CD8-positive, alpha-beta memory T cell (primary cell): ENCODE measurements at places on chromosomes 12 and 14. TPM values are rescaled to one million over a fixed set of nuclear protein-coding genes. Genes with fewer than 3 reads are reported as not detected.

Gene POMT2
- 1.7 TPM for polyA plus RNA-seq

Gene FGF6
- polyA plus RNA-seq: not detected

Gene HOXC9
- polyA plus RNA-seq: not detected

GRCh38 chr12:121637231-121637914 lies 11.0 kb downstream of the ORAI1 start:
- peak overlapping the region; percentile 53 for H3K4me3 ChIP-seq
- peak overlapping the region; percentile 69 for H3K27ac ChIP-seq
- peaks cover 1% of the 10 kb centered on the region for H3K36me3 ChIP-seq
- peak; percentile 37 for DNase-seq
- H3K4me1 ChIP-seq: peaks cover 54% of the 10 kb centered on the region

GRCh38 chr14:97061198-97061597 lies 264.0 kb downstream of the VRK1 start:
- no peak for DNase-seq
- H3K4me3 ChIP-seq: no peak overlapping the region
- H3K27ac ChIP-seq: no peak overlapping the region
- H3K36me3 ChIP-seq: no peaks in the 10 kb centered on the region
- H3K27me3 ChIP-seq: no peaks in the 10 kb centered on the region
- no peaks in the 10 kb centered on the region for H3K4me1 ChIP-seq

DNA sequence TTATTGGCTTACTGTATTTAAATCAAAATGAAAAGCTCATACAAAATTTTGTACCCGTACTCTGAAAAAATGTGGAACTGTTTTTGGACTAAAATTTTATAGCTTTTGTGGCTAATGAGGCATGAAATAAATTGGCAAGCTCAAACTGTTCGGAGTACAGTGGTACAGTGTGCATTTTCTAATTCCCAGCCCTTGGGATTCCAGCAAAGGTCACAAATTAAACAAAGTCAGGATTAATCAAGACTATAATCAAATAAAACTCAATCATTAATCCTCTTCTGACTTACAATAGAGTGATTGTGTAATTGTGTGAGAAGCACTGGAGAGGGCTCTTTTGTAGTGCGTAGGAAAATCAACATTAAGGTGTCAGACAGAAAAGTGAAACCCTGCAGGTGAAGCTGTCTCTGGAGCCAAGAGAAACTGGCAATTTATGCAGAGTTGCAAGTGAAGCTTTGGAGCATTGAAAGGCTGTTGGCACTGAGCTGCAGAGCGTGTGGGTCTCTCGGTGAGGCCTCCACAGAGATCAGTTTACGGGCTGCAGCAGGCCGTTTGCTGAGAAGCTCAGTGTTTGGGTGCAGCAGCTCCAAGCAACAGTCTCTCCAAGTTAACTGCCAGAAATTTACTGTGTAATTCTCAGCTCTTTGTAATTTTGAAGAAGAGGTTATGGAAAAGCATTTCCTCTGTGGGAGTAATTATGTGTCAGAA lies 275.9 kb downstream of the FBXL14 start:
- H3K4me3 ChIP-seq: no peak overlapping the region
- no peak overlapping the region for H3K27ac ChIP-seq
- no peaks in the 10 kb centered on the region for H3K4me1 ChIP-seq
- H3K27me3 ChIP-seq: no peaks in the 10 kb centered on the region

- no peak overlapping the region for H3K4me3 ChIP-seq
- H3K4me1 ChIP-seq: no peaks in the 10 kb centered on the region
- H3K27me3 ChIP-seq: peaks cover 10% of the 10 kb centered on the region
- H3K36me3 ChIP-seq: no peaks in the 10 kb centered on the region
These were observed 1.7 kb downstream of the P2RX2 start for GRCh38 chr12:132620113-132620898.

GRCh38 chr14:63960926-63961567 lies 108.2 kb downstream of the SYNE2 start:
- H3K4me1 ChIP-seq: no peaks in the 10 kb centered on the region
- DNase-seq: no peak
- H3K36me3 ChIP-seq: peaks cover 22% of the 10 kb centered on the region
- H3K27ac ChIP-seq: no peak overlapping the region
- no peak overlapping the region for H3K4me3 ChIP-seq

DNA sequence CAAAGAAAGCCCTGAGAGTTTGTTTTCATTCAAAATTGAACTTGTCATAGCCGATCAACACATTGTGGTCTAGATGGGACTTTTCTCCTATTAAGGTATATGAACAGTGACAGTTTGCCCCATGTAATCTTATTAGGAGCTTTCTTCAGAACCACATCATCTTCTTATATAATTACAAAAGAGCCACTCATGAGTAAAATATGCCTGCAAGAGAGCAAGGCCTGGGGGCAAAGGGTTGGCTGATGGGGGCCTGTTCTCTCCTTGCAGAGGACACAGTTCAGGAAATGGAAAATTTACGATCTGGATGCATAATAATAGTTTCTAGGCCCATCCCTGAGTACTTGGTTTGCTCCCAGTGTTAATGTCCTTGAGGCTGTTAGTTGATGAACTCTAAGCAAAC lies 87.8 kb downstream of the FLRT2 start:
- no peak overlapping the region for H3K27ac ChIP-seq
- no peaks in the 10 kb centered on the region for H3K27me3 ChIP-seq
- no peaks in the 10 kb centered on the region for H3K36me3 ChIP-seq
- no peak overlapping the region for H3K4me3 ChIP-seq
- DNase-seq: no peak

GRCh38 chr12:58576081-58576480 lies 344.2 kb downstream of the LRIG3 start:
- no peaks in the 10 kb centered on the region for H3K27me3 ChIP-seq
- H3K27ac ChIP-seq: no peak overlapping the region
- no peak overlapping the region for H3K4me3 ChIP-seq
- DNase-seq: no peak
- H3K36me3 ChIP-seq: no peaks in the 10 kb centered on the region

DNA sequence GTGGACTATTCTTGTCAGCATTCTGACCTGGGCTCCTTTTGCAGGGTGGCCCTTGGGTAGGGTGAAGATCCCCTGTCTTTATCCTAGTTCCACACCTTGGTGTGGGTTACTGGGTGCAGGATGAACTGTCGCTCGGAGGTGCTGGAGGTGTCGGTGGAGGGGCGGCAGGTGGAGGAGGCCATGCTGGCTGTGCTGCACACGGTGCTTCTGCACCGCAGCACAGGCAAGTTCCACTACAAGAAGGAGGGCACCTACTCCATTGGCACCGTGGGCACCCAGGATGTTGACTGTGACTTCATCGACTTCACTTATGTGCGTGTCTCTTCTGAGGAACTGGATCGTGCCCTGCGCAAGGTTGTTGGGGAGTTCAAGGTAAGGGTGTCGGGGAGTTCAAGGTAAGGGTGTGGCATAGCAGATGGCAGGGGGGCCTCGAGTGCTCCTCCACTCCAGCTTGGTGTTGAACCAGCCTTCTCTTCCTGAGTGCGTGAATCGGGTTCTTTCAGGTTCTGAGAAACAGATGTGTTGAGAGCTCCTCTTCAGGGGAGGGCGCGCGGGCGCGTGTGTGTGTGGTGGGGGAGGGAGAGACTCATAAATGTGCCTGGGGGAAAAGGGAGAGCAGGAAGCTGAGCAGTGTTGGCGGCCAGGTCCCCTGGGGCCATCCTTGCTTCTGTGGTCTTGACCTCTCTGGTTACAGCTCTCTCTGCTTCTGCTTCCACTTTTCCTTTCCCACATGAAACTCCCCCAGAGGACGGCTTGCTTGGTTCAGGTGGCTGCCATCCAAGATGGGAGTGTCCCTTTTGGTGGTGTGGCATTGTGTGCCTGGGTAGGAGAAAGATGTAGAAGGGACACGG lies 4.0 kb downstream of the ATG101 start:
- no peaks in the 10 kb centered on the region for H3K27me3 ChIP-seq
- DNase-seq: no peak
- H3K36me3 ChIP-seq: peaks cover 28% of the 10 kb centered on the region
- H3K4me1 ChIP-seq: peaks cover 36% of the 10 kb centered on the region

GRCh38 chr14:59634617-59635016 lies 58.0 kb upstream of the CCDC175 start:
- no peaks in the 10 kb centered on the region for H3K4me1 ChIP-seq
- peaks cover 7% of the 10 kb centered on the region for H3K27me3 ChIP-seq
- no peak overlapping the region for H3K4me3 ChIP-seq
- DNase-seq: no peak

DNA sequence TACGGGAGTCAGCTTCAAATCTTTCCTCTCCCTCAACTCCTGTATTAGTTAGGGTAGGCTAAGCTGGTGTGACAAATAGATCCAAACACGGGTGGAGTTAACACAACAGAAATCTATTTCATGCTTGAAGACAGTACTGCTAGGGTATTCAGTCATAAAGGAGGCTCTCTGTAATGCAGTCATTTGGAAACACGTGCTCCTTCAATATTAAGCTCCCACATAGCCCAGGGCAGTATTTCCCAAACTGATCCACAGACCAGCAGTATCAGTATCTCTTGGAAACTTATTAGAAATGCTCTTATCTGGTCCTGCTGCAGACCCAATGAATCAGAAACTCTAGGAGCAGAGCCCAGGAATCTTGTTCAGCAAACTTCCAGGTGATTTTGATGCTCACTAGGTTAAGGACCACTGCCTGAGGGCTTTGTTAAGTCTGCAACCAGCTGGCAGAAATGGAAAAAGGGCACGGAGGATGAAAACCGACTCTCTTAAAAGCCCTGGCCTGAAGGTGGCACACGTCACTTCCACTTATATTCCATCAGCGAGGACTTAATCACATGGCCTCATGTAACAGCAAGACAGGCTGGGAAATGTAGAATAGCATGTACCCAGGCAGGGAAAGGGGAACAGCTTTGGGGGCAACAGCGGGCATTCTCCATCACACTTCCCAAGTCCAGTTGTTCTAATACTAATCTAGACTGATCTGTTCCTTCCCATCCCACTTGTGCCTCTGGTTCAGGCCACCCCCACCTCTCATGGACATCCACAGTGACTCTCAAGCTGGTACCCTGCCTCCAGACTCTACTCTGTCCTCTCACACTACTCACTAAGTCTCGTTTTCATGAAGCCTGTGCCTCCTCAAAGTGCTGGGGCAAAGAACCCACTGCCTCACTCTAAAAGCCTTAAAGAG lies 38.2 kb upstream of the RIC8B start:
- no peaks in the 10 kb centered on the region for H3K36me3 ChIP-seq
- DNase-seq: no peak
- no peaks in the 10 kb centered on the region for H3K4me1 ChIP-seq
- H3K4me3 ChIP-seq: no peak overlapping the region
- H3K27ac ChIP-seq: no peak overlapping the region

- H3K4me1 ChIP-seq: peaks cover 13% of the 10 kb centered on the region
- no peaks in the 10 kb centered on the region for H3K27me3 ChIP-seq
- no peak overlapping the region for H3K4me3 ChIP-seq
- no peak for DNase-seq
- no peaks in the 10 kb centered on the region for H3K36me3 ChIP-seq
- no peak overlapping the region for H3K27ac ChIP-seq
These were observed 398.3 kb downstream of the RAD51B start for GRCh38 chr14:68217791-68218340.

DNA sequence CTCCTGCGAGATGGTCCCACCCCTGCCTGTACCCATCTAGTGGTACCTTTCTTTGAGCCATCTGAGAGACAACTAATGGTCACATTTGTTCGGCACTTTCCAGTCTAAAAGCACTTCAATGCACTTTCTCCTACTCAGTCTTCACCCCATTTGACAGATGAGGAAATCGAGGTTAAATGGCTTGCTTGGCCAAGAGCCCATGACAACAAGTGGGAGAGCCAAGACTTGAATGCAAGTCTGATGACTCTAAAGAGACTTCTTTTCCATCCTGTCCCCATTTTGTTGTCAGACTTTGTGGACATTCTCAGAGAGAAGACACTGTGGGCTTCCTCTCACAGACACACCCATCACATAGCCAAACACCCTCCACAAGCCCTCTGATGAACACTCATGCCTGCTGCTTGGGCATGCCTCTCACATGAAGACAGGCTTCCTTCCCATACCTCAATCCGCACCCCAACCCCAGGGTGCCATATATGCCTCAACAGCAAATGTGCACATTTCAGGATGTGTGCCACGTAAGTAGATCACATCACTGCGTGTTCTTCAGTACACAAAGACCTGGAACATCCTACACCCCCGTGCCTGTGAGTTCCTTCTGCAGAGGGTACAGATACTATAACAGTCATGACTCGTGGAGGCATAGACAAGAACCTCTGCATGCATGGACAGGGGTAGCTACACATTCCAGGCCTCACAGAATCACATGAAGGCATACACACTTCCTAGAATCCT lies 805 bp downstream of the MYH7 start:
- no peak overlapping the region for H3K4me3 ChIP-seq
- no peaks in the 10 kb centered on the region for H3K4me1 ChIP-seq
- H3K27me3 ChIP-seq: no peaks in the 10 kb centered on the region
- no peak overlapping the region for H3K27ac ChIP-seq
- DNase-seq: no peak
